ENCODE measurements at places on chromosomes 1 and 21.
A peak's percentile ranks its signal among the peaks of the same experiment; 100 is the strongest.

DNA sequence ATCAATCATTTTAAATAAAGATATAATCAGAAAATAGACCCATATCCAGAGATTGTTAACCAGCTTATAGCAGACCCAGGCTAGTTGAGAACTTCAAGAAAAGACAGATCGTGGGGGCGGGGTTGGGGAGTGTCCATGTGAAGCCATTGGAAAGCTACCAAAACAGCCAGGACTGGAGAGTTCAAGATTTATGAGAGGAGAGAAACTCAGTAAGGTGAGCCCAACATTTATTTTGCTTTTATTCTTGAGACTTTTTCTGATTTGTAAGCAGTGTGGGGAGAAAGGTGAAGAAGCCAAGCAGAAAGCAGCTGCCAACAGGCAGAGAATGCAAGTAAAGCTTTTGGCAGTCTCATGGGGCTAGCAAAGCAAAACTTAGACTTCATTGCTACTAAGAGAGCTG lies 179.9 kb downstream of the VPS13D start:
- no peak for DNase-seq

GRCh38 chr1:31398246-31398645 lies 14.8 kb upstream of the SERINC2 start:
- no peak for DNase-seq

- no peak for DNase-seq
Observed at GRCh38 chr21:27954543-27955165, 987.8 kb upstream of the ADAMTS5 start.

DNA sequence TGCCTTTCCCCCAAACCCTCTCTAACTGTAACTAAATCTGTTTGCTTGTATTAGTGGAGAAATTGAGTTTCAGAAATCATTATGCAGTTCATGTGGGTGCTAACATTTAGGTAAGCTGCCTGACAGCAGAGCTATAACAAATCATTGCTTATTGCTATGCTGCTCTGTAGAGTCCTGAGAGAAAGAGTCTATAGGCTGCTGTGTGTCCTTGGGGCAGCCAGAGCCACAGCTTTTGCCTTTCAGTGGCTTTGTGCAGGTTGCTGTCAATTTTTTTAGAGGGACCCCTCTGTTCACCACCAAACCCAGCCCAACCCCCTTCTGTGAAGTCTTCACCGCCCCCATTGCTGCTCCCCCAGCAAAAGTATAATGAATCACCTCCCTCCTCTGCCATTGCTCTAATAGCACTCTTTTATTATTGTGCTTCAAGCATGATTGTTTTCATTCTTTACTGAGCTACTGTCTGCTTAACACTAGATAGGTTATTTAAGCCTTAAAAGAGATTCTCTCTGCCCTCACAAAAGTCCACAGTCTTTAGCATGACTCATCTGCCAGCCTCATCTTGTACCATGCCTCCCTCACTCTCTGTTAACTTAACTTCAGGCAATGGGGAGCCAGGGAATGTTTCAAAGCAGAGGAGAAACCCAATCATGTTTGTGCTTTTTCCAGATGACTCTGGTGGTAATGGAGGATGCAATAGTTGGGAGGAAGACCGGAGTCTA lies 38.6 kb downstream of the DIRAS3 start:
- DNase-seq = no peak

DNA sequence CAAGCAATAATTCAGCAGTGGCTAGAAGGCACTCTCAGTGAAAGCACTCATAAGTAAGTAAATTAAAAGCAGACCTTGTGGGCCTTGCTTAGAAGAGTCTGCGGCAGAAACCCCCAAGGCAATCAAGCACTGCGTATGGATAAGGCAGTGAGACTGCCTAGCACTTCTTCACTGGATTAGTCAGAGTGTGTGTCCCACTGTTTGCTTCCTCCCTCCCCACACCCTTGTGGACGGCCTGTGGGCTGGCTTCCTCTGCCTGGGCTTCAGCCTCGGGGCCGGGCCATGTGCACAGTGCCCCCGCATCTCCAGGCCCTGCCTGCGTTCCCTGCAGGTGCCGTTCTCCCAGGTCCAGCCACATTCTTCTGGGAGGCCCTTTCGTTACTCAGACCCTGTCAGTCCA lies 23.8 kb downstream of the AGT start:
- no peak for DNase-seq

- no peak for DNase-seq
Observed at GRCh38 chr1:42034426-42034825, 115.7 kb upstream of the HIVEP3 start.

DNA sequence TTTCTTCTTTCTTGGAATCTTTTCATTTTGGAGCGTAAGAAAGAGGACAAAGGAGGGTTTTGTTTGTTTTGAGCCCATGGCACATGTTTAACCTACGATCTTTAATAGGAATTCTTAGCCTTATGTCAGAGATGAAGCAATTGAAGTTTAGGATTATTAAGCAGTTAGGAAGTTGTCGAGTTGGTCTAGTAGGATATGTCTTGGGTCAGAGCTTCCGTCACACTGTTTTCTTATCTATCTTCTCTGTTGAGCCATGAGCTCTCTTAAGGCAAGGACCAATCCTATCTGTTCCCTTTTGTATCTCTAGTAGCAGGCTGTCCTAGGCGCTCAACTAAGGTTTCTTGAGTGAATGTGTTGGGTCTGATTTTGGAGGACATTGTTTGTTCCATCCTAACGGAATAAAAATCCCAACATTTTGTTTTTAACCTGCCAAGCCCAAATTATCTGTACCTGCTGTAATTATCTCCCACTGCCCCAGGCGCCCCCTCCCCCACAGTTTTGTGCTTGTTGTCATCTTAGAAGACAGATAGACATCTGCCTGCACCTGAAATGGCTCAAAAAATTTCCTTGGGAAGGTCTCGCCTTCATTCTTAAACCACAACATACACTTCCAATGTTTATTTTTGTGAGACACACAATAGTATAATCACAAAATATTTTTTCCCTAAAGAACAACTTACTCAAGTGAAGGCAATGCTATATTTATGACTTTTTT lies 95.3 kb upstream of the GADD45A start:
- no peak for DNase-seq

DNA sequence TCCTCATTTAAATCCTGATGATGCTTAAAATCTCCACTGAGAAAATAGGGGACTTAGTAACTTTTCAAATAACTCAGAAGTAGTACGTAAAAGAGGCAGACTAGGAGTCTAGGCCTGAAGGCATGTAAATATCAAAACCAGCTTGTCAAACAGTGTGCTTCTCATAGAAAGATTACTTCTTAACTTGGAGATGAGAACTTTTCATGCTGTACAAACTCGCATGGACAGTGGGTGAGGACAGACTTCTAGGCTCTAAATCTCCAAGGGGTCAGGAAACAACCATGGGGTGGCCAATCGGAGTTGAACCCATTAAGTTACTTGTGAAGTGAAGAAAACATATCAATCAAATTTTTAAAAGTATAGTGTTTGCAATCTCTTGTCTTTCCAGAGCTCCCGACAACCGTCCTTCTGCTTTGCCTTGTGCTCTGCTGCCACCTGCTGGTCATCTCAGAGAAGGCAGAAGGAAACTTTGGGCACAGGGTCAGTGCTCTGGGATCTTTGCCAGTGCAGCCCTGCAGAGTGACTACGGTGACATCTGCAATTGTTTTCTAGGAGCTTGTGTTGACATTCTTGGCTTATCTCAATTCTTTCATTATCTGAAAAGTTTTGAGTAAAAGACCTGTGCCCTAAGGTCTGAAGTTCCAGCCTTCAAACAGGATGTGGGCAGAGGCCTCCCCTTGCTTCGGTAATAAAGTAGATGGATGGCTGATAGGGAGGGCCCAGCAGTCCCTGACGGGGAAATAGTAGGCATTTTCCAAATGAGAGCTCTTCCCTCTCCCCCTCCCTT lies 105.1 kb upstream of the PDE4B start:
- DNase-seq = peak; percentile 76

Data from activated CD8-positive, alpha-beta memory T cell treated with anti-CD3 and anti-CD28 coated beads for 48 hours (primary cell).